ENCODE measurements at places on chromosomes 7 and 10. TPM values are rescaled to one million over a fixed set of nuclear protein-coding genes. Genes with fewer than 3 reads are reported as not detected.

TET1 gene
- total RNA-seq = 23.5 TPM

DRGX gene
- not detected for total RNA-seq

TUBB8 gene
- 0.15 TPM for total RNA-seq

MRPL32 gene
- 54.4 TPM for total RNA-seq

WNT16 gene
- 0.09 TPM for total RNA-seq

LSM5 gene
- 35.3 TPM for total RNA-seq

ANAPC16 gene
- total RNA-seq = 67.9 TPM

LBX1 gene
- not detected for total RNA-seq

- H3K27ac ChIP-seq = peak within 1 kb of the TSS; percentile 70
- no peaks in the 10 kb centered on the region for H3K27me3 ChIP-seq
- H3K4me3 ChIP-seq = peak within 1 kb of the TSS; percentile 29
- no peaks in the 10 kb centered on the region for H3K36me3 ChIP-seq
Observed at GRCh38 chr7:81769891-81770727, at the start of gene HGF. HGF (minus strand) TSS chr7:81770047; CDS start chr7:81769971, 76 bp downstream.

- no peaks in the 10 kb centered on the region for H3K4me1 ChIP-seq
- H3K27ac ChIP-seq = no peak overlapping the region
- H3K4me3 ChIP-seq = no peak overlapping the region
- H3K27me3 ChIP-seq = no peaks in the 10 kb centered on the region
- no peak for DNase-seq
Observed at GRCh38 chr10:106863549-106863948, 301.0 kb downstream of the SORCS1 start.

DNA sequence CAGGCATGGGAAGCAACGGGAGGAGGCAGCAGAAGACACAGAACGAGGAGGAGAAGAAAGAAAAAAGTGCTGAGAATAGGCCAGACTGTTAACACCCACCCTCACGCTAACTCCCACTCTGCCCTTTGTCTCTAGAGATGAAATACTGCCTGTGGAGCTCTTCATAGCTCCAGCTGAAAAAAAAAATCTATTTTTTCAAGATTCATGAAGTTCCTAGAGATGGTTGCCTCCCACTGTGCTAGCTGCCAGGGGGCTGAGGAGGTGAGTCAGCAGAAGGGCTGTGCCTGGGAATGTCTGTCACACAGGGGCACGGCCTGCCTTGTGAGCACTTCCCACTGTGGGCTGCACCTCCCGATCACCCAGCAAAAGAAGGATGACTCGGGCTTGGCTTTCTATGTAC is 144.5 kb downstream of the RNF216 start:
- H3K27ac ChIP-seq = no peak overlapping the region
- H3K27me3 ChIP-seq = no peaks in the 10 kb centered on the region
- H3K4me1 ChIP-seq = peaks cover 19% of the 10 kb centered on the region
- H3K4me3 ChIP-seq = no peak overlapping the region
- H3K36me3 ChIP-seq = peaks cover 19% of the 10 kb centered on the region

DNA sequence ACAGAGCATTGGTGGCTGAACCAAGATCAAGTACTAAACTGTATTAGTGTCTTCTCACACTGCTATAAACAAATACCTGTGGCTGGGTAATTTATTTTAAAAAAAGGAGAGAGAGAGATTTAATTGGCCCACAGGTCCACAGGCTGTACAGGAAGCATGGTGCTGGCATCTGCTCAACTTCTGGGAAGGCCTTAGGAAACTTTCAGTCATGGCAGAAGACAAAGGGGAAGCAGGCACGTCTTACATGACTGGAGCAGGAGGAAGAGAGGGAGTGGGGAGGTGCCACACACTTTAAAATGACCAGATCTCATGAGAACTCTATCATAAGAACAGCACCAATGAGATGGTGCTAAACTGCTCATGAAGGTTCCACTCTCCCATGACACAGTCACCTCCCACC is 95.2 kb upstream of the JCAD start:
- H3K27me3 ChIP-seq = no peaks in the 10 kb centered on the region
- H3K27ac ChIP-seq = no peak overlapping the region
- no peaks in the 10 kb centered on the region for H3K4me1 ChIP-seq
- no peak for DNase-seq

- peaks cover 2% of the 10 kb centered on the region for H3K36me3 ChIP-seq
- H3K4me3 ChIP-seq = no peak overlapping the region
- no peaks in the 10 kb centered on the region for H3K27me3 ChIP-seq
Observed at GRCh38 chr10:15222511-15222910, 54.0 kb upstream of the NMT2 start.

DNA sequence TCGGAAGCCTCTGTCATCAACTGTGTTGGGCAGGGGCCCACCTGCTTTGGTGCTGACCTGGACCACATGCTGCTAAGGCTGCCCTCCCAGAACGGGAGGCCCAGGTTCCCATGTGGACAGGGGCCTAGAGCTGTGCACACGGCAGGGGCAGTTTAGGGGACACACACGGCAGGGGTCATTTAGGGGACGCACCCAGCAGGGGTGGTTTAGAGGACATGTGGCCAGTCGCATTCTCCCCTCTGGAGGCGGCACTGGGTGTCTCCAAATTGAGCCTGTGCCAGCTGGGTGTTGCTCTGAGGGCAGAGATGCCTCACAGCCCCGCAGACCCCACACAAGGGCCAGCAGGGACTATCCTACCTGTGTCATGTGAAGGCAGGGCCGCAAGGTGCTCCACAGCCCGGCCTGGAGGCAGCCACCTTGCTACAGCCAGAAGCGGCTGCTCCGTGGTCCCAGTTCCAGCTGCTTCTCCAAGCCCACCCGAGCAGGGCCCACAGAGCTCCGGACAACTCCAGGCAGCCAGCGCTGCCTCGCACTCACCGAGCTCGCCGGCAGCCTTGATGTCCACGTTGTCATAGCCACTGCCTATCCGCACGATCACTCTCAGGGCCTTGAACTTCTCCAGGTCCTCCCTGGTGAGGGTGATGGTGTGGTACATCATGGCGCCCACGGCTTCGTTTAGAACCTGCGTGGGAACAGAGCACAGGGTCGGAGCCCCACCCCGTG is 60.7 kb downstream of the ZRANB1 start:
- peaks cover 19% of the 10 kb centered on the region for H3K4me1 ChIP-seq
- H3K4me3 ChIP-seq = no peak overlapping the region
- DNase-seq = peak; percentile 11
- H3K27ac ChIP-seq = peak overlapping the region; percentile 23
- H3K36me3 ChIP-seq = peaks cover 16% of the 10 kb centered on the region
- no peaks in the 10 kb centered on the region for H3K27me3 ChIP-seq

GRCh38 chr10:64182671-64183070 is 661.5 kb downstream of the REEP3 start:
- no peaks in the 10 kb centered on the region for H3K36me3 ChIP-seq
- no peak overlapping the region for H3K4me3 ChIP-seq
- no peaks in the 10 kb centered on the region for H3K4me1 ChIP-seq
- H3K27me3 ChIP-seq = no peaks in the 10 kb centered on the region

- H3K4me1 ChIP-seq = no peaks in the 10 kb centered on the region
- no peak for DNase-seq
- H3K27ac ChIP-seq = no peak overlapping the region
- peaks cover 11% of the 10 kb centered on the region for H3K36me3 ChIP-seq
Observed at GRCh38 chr7:138895679-138896078, 85.5 kb downstream of the KIAA1549 start.

GRCh38 chr10:125411724-125412123 is 251.4 kb upstream of the CTBP2 start:
- no peak overlapping the region for H3K27ac ChIP-seq
- H3K27me3 ChIP-seq = no peaks in the 10 kb centered on the region
- no peaks in the 10 kb centered on the region for H3K36me3 ChIP-seq
- H3K4me1 ChIP-seq = no peaks in the 10 kb centered on the region

- H3K27me3 ChIP-seq = no peaks in the 10 kb centered on the region
- H3K36me3 ChIP-seq = no peaks in the 10 kb centered on the region
- no peak for DNase-seq
- peaks cover 13% of the 10 kb centered on the region for H3K4me1 ChIP-seq
Observed at GRCh38 chr10:46031648-46032532, 1.5 kb upstream of the NCOA4 start.

GRCh38 chr10:6748981-6749635 is 169.0 kb upstream of the PRKCQ start:
- H3K27ac ChIP-seq = no peak overlapping the region
- no peaks in the 10 kb centered on the region for H3K36me3 ChIP-seq
- H3K27me3 ChIP-seq = no peaks in the 10 kb centered on the region
- no peaks in the 10 kb centered on the region for H3K4me1 ChIP-seq
- H3K4me3 ChIP-seq = no peak overlapping the region

GRCh38 chr10:62103857-62104256 is 164.8 kb downstream of the RTKN2 start:
- no peaks in the 10 kb centered on the region for H3K4me1 ChIP-seq
- H3K4me3 ChIP-seq = no peak overlapping the region
- no peaks in the 10 kb centered on the region for H3K36me3 ChIP-seq
- no peak for DNase-seq
- H3K27me3 ChIP-seq = no peaks in the 10 kb centered on the region
- no peak overlapping the region for H3K27ac ChIP-seq

DNA sequence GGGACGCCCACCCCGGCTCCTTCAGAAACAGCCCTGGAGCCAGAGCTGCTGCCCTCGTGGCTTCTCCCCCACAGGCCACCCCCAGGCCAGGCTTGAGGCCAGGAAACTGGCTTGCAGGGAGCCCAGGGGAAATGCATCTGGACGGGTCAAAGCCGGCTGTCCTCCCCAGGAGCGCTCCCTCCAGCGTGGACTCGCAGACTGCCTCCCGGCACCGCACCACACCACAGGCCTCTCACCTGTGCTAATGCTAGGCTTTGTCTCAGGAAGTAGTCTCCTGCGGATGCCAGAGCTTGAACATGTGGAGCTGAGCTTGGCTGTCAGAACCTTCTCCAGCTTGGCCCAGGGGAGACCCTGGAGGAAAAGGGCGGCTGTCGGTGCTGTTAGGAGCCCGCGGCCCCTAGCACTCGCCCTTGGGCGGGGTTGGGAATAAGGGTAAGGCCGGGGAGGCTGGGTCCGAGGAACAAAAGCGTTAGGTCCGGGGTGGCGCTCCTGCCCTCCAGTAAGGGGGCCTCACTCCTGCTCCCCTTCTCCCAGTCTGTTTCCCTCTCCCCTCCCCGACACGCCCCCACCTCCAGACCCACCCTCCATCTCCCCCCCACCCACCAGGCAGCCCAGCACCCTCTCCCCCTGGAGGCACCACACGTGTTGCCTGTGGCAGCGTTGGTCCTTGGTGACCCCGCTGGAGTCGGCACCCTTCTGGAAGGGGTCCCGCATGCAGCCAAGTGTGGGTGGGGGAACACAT is 21.6 kb upstream of the DRGX start:
- H3K27me3 ChIP-seq = no peaks in the 10 kb centered on the region
- no peak overlapping the region for H3K27ac ChIP-seq
- no peaks in the 10 kb centered on the region for H3K4me1 ChIP-seq
